ENCODE measurements at places on chromosomes 2 and 18.
A peak's percentile ranks its signal among the peaks of the same experiment; 100 is the strongest.

DNA sequence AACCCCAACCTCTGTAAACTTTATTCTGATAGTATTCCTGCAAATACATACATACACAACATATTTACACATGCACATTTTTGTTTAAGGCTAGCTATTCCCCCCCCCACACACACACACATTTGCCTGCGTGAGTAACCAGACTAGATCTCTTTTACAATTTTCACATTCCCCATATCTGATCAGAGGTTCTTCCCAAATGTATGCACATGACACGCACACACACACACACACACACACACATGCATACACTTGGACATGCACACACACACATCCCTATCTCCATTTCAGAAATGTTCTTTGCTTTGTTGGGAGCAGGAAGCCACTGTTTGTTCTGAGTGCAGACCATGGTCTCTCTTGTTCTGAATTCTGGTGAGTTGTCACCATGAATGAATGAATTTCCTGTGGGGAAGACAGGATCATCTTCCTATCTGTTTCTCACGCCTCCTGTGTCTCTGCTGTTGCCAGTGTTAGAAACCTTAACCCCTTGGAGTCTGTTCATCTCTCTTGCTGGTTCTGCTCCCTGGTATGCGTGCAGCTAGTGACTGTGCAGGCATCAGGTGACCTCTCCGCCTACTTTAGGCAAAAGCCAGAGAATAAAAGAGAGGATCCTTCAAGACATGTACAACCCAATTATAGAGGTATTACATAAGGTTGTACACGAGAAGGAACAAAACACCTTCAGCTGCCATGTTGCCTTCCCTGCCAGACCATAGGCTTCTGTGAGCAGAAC is 251.0 kb upstream of the RAB12 start:
- no peak overlapping the region for H3K27ac ChIP-seq
- H3K36me3 ChIP-seq = no peaks in the 10 kb centered on the region

GRCh38 chr18:57043241-57043640 is 103.6 kb upstream of the BOD1L2 start:
- no peaks in the 10 kb centered on the region for H3K4me1 ChIP-seq
- H3K4me3 ChIP-seq = no peak overlapping the region
- H3K27ac ChIP-seq = no peak overlapping the region
- H3K36me3 ChIP-seq = no peaks in the 10 kb centered on the region

- H3K36me3 ChIP-seq = no peaks in the 10 kb centered on the region
- no peaks in the 10 kb centered on the region for H3K4me1 ChIP-seq
- H3K27me3 ChIP-seq = no peaks in the 10 kb centered on the region
- no peak overlapping the region for H3K27ac ChIP-seq
These were observed 68.4 kb downstream of the SCN9A start for GRCh38 chr2:166307326-166307725.

DNA sequence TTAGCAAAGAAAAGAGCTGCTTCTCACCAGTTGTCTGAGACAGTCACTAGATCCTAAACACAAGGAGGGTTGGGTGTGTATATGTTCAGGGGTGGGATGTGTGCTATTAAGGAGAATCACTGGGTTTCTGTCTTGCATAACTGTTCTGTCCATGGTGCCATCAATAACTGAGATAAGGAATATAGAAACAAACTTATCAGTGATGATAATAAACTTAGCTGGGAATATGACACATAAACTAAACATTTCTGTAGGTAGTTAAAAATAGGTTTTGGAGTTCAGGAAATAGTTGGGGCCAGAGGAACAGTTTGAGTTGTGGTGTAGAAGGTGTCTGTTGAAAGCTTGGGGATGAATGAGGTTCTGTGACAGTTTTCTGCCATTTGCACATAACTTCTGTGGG is 17.4 kb downstream of the NAPG start:
- no peak for DNase-seq
- H3K27ac ChIP-seq = no peak overlapping the region
- no peak overlapping the region for H3K4me3 ChIP-seq
- no peaks in the 10 kb centered on the region for H3K4me1 ChIP-seq
- peaks cover 7% of the 10 kb centered on the region for H3K36me3 ChIP-seq
- H3K27me3 ChIP-seq = no peaks in the 10 kb centered on the region

- no peaks in the 10 kb centered on the region for H3K36me3 ChIP-seq
- H3K27me3 ChIP-seq = no peaks in the 10 kb centered on the region
- H3K27ac ChIP-seq = no peak overlapping the region
- DNase-seq = no peak
- H3K4me3 ChIP-seq = no peak overlapping the region
- no peaks in the 10 kb centered on the region for H3K4me1 ChIP-seq
These were observed 57.5 kb downstream of the SLC35F5 start for GRCh38 chr2:113698892-113699447.

DNA sequence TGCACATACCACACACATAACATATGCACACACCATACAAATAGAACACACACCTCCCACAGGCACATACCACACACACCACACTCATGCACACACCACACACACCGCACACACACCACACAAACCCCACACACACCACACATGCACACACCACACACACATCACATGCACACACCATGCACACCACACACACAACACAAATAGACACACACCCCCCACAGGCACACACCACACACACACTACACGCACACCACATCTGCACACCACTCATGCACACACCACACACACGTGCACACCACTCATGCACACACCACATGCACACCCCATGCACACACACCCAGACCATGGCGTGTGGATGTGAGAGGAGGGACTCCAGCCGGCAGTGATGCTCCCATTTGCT is 161.7 kb upstream of the TPO start:
- no peak for DNase-seq
- no peak overlapping the region for H3K27ac ChIP-seq
- no peaks in the 10 kb centered on the region for H3K27me3 ChIP-seq
- H3K4me3 ChIP-seq = peak overlapping the region; percentile 47
- no peaks in the 10 kb centered on the region for H3K36me3 ChIP-seq

- H3K4me3 ChIP-seq = no peak overlapping the region
- H3K36me3 ChIP-seq = no peaks in the 10 kb centered on the region
- H3K4me1 ChIP-seq = no peaks in the 10 kb centered on the region
- DNase-seq = no peak
- H3K27ac ChIP-seq = no peak overlapping the region
These were observed 596.2 kb downstream of the ARHGAP15 start for GRCh38 chr2:143725400-143725799.

- no peak overlapping the region for H3K4me3 ChIP-seq
- no peaks in the 10 kb centered on the region for H3K4me1 ChIP-seq
- DNase-seq = no peak
These were observed 35.6 kb downstream of the MRPS5 start for GRCh38 chr2:95086017-95086416.

- no peaks in the 10 kb centered on the region for H3K36me3 ChIP-seq
- H3K27ac ChIP-seq = no peak overlapping the region
- DNase-seq = no peak
- H3K4me1 ChIP-seq = no peaks in the 10 kb centered on the region
- no peaks in the 10 kb centered on the region for H3K27me3 ChIP-seq
- H3K4me3 ChIP-seq = no peak overlapping the region
These were observed 39.8 kb downstream of the HRH4 start for GRCh38 chr18:24500217-24500616.

- no peaks in the 10 kb centered on the region for H3K36me3 ChIP-seq
- no peaks in the 10 kb centered on the region for H3K27me3 ChIP-seq
- no peak overlapping the region for H3K27ac ChIP-seq
- no peak for DNase-seq
These were observed 272.8 kb upstream of the HDAC4 start for GRCh38 chr2:239673641-239674040.

DNA sequence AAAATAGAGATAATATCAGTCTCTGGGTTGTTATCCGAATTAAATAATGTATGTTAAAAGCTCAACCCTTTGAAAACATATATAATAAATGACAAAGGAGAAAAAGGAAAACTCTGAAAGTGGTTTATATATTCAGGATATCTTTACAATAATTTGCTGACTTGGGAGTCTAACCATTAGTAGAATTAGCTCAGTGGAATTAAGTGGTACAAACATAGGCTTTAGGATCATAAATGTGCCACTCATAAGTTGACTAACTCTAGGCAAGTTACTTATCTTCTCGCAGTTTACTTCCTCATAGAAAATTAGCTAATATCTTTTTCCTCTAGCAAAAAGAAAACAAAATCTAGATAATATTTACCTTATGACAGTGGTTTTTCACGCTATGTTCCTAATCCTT is 44.6 kb downstream of the HEATR5B start:
- DNase-seq = no peak
- H3K4me1 ChIP-seq = no peaks in the 10 kb centered on the region
- peaks cover 4% of the 10 kb centered on the region for H3K36me3 ChIP-seq

- H3K27me3 ChIP-seq = peaks cover 6% of the 10 kb centered on the region
- no peak overlapping the region for H3K27ac ChIP-seq
- H3K4me1 ChIP-seq = peaks cover 20% of the 10 kb centered on the region
- DNase-seq = no peak
- H3K4me3 ChIP-seq = peak overlapping the region; percentile 77
These were observed 621 bp upstream of the KCNS3 start for GRCh38 chr2:17877811-17878280.

DNA sequence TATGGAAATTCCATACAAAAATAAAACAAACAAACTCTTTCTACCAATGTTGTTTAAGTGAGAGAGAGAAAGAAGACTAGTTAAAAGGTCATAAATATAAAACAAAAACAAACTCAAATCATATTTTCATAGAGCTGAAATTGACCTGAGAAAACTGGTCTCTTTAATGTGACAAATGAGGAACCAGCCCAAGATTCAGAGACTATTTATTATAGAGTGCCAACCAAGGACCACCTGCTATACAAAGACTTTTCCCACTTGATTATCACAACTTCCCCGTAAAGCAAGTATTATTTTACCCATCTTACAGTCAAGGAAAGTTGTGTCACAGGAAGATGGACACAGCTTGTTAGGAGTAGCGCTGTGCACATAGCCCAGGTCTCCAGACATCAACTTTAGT is 13.3 kb downstream of the ANKRD44 start:
- no peaks in the 10 kb centered on the region for H3K4me1 ChIP-seq
- no peak for DNase-seq
- no peak overlapping the region for H3K27ac ChIP-seq
- no peak overlapping the region for H3K4me3 ChIP-seq
- no peaks in the 10 kb centered on the region for H3K27me3 ChIP-seq
- H3K36me3 ChIP-seq = no peaks in the 10 kb centered on the region

GRCh38 chr2:224392545-224392944 is 9.4 kb downstream of the FAM124B start:
- H3K27ac ChIP-seq = no peak overlapping the region
- no peaks in the 10 kb centered on the region for H3K36me3 ChIP-seq
- peaks cover 3% of the 10 kb centered on the region for H3K4me1 ChIP-seq
- DNase-seq = no peak
- H3K27me3 ChIP-seq = no peaks in the 10 kb centered on the region

DNA sequence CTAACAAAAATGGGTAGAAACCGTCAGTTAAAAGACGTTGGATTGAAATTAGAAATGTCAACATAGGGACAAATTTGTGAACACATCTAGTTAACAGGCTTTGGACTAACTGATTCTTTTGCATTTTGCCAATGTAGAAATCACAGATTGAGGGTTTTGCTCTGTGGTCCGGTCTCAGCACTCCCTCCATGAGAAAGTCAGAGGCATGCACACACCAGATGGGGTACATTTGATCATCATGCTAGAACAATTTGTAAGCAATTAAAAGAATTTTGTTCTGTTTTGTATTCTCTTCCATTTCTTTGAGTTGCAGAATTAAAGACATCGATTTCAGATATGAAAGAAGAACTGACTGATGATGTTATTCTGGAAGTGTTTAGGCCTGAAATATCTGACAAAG is 179.1 kb upstream of the CCDC68 start:
- no peaks in the 10 kb centered on the region for H3K27me3 ChIP-seq
- no peak overlapping the region for H3K27ac ChIP-seq
- H3K36me3 ChIP-seq = no peaks in the 10 kb centered on the region
- peaks cover 7% of the 10 kb centered on the region for H3K4me1 ChIP-seq

DNA sequence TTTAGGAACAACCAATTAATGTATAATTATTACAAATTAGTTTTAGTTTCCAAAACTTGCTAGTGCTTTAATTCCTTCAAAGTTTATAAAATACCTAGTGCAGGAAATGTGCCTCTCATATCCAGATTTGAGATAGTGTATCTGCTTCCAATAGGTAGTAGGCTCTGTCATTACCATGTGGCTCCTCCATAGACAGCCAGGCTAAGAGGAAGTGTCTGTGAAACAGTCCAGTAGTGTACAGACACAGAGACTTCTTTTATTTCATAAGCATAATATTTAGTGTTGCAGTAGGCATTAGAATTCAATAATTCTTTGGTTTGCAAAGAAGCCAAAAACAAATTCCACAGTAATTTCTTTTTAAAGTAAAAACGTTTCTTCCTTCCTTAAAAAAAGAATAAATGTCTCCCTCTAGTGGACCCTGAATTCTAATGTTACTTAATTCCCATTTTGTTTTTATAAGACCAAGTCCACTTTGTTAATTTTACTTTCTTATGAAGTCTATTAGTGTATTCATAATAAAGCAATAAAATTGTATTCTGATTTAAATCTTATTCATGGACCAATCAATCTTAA is 101.2 kb downstream of the NEB start:
- no peak overlapping the region for H3K4me3 ChIP-seq
- DNase-seq = peak; percentile 47
- H3K4me1 ChIP-seq = no peaks in the 10 kb centered on the region
- no peak overlapping the region for H3K27ac ChIP-seq
- H3K36me3 ChIP-seq = no peaks in the 10 kb centered on the region

DNA sequence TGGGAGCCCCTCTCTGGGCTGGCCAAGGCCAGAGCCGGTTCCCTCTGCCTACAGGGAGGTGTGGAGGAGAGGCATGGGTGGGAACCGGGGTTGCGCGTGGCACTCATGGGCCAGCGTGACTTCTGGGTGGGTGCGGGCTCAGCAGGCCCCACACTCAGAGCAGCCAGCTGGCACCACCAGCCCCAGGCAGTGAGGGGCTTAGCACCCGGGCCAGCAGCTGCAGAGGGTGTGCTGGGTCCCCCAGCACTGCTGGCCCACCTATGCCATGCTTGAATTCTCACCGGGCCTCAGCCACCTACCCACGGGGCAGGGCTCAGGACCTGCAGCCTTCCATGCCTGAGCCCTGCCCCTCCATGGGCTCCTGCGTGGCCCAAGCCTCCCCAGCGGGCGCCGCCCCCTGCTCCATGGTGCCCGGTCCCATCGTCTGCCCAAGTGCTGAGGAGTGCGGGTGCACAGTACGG is 248.5 kb upstream of the HNMT start:
- no peaks in the 10 kb centered on the region for H3K4me1 ChIP-seq
- H3K4me3 ChIP-seq = no peak overlapping the region
- no peak overlapping the region for H3K27ac ChIP-seq
- H3K36me3 ChIP-seq = peaks cover 2% of the 10 kb centered on the region
- DNase-seq = no peak

GRCh38 chr2:220075835-220076234 is 448.4 kb downstream of the SLC4A3 start:
- no peak overlapping the region for H3K27ac ChIP-seq
- H3K27me3 ChIP-seq = no peaks in the 10 kb centered on the region
